CD4-positive, alpha-beta T cell treated with Interleukin-1 beta for 1 hour (primary cell): ENCODE measurements at places on chromosomes 7 and 10.

- DNase-seq: no peak
Measured at GRCh38 chr10:80462299-80462980, 8.3 kb downstream of the TSPAN14 start.

GRCh38 chr10:18684416-18684815, 25.2 kb downstream of the ARL5B start:
- DNase-seq: no peak

- no peak for DNase-seq
Measured at GRCh38 chr7:101614098-101614938, 14.8 kb downstream of the MYL10 start.

DNA sequence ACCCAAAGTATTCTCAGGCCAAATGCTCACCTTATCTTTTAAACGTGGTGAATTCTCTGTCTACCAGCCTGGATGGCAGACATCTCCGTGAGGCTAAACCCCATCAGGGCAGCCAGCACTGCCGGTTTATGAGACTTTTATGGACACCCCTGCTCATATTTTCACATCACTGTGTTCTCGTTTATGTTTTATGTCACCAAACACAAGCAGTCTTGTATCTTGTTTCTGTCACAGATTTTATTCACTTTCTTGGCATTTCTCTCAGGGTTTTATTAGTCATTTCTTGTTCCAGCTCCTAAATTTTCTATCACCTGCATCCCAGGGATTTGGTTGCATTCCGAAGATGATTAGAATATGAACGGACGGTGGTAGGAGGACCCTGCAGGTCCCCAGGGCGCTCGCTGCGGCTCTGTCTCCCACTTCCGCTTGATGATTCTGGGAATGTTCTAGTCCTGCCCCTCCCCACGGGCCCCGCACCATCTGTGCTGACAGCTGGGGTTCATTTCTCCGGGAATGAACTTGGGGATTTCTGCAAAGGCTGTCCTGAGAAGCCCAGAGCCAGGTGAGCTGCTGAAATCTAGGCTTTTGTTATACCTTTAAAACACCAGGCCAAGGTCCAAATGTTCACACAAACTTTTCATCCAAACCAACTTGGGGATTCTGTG, 217.6 kb downstream of the GFRA1 start:
- no peak for DNase-seq

GRCh38 chr7:63112764-63113712, 885.6 kb upstream of the ZNF722 start:
- no peak for DNase-seq

GRCh38 chr7:27972276-27972675, 208.3 kb downstream of the JAZF1 start:
- DNase-seq: peak; percentile 42

DNA sequence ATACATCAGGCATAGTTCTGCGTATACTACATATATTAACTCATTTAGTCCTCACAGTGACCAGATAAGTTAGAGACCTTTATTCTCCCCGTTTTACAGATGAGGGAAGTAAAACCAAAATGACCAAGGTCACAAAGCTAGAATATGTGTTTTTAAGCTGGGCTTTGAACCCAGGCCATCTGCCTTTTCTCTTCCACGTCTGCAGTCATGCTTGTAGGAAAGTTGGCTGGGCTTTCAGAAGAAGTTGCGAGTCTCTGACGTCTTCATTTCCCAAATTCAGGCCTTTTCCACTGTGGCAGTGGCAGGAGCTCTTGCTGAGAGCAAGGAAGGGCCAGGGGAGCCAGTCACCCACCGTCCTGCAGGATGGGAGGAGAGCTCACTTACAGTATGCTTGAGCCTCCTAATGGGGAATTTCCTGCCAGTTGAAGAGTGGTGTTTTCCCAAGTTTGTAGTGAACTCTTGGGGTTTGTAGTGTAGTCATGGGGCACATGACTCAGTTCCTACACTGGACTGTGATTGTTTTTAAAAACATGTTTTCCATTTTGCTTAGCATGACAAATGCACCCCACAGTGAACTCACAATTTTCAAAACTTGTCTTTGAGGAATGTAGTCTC, 34.2 kb downstream of the CYP17A1 start:
- peak; percentile 46 for DNase-seq

DNA sequence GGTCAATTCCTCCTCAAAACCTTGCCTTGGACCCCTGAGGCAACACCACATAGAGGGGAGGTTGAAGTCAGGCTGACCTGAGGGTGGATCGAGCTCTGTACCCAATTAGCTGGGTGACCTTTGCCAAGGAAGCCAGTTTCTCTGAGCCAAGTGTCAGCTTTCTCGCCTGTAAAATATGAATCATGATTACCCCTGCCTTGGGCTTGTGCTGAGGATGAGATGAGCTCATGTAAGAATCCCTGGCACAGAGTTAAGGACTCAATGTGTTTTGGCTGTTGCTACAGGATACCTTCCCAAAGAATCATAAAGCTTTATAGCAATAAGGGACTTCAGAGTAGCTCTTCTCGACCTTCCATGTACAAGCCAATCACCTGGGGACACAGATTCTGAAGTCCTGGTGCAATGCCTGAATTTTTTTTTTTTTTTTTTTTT, 43.5 kb upstream of the CACUL1 start:
- DNase-seq: no peak

DNA sequence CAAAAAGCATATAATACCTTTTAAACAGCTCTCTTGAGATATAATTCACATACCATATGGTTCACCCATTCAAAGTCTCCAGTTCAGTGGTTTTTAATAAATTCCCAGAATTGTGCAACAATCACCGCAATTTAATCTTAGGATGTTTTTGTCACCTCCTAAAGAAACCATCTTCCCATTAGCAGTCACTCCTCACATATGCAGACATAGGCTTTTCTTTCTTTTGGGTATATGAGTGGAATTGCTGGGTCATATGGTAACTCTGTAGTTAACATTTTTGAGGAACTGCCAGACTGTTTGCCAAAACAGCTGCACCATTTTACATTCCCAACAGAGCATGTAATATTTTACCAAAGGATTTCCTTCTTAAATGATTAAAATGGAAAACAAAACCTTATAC, 57.0 kb downstream of the CC2D2B start:
- no peak for DNase-seq

DNA sequence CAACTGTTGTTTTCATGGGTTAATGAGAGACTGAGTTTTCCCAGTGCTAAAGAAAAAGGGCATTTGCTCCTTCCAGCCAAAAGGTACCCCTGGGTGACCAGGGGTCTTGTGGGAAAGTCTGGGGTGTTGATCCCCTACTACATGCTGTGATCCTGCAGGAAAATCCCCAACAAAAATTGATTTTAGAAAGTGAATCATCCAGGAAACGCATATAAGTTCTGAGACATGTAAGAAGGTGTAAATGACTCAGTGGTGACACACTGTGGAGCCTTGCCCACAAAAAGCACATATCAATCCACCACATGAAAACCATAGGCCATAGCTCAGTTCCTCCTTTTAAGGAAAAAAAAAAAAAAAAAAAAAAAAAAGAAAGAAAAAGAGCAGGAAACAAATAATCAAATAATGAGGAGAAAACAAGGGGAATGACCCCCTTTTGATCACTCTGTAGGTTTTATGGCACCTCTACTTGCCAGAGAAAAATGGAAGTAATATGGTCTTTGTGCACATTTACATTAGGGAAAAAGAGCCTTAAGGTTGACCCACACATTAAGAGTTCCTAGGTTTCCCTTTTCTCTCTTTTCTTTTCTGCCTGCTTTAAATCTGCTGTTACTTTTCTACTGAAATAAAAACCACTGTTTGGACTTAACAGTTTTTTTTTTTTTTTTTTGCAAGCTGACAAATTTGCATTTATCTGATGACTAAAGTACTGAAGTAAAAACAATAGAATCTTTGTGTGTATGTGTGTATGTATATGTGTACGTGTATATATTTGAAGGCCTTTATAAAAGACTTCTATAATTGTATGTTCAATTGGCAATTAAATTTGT, 386.0 kb downstream of the KIF20B start:
- no peak for DNase-seq

DNA sequence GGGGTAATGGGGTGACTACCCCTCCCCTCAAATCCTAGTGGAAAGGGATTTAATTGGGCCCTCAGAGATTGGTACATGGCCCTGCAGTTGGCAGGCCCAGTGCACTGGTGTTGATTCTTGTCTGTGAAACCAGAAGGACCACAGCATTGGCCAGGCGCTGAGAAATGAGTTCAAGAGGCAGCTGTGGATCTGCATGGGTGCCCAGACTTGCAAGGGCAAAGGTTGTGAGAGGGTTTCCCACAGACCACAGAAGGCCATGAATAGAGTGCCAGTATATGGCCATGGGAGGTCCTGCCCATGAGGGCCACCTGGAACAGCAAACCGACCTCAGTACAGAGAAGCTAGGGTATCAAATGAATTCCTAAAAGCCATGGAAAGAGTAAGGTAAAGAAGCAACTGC, 32.9 kb downstream of the TMEM168 start:
- no peak for DNase-seq

- no peak for DNase-seq
Measured at GRCh38 chr7:92133133-92133736, 1.0 kb downstream of the CYP51A1 start.

GRCh38 chr7:16546921-16547505, 20.4 kb downstream of the LRRC72 start:
- no peak for DNase-seq

- DNase-seq: no peak
Measured at GRCh38 chr7:137572056-137572784, 228.7 kb upstream of the PTN start.

DNA sequence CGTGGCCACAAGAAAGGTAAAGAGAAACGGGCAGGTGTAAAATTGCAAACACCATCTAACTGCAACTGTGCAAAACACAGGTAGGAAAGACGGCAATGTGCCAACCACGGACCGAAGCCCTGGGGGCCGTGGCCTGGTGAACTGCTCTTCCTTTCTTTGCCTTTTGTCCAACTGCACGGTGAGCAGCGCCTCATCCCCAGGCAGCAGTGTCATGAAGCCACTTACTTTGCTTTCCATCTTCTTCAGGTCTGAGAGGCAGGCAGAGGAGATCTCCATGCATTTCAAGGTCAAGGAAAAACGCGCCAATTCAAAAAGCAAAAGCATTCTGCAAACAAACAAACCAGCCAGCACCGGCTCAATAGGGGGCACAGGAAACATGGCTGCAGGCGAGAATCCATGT, 12.9 kb downstream of the CFAP46 start:
- DNase-seq: no peak

GRCh38 chr10:67036808-67037207, 111.0 kb downstream of the LRRTM3 start:
- no peak for DNase-seq

DNA sequence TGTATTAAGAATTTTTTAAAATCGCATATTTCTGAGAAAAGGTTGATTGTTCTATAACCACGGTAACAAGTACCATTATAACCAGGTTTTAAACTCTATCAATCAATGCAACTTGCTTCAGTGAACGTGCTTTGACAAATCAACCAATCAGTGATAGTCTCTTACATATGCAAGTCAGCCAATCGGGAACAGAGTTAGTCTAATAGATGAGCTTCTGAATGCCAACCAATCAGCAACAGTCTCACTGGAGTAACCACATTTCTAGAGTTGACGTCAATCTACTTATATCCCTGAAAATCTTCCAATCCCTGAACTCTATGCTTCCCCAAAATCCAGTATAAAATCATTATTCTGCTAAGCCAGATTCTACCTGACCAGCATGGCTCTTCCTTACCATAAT, 44.7 kb upstream of the TRUB1 start:
- DNase-seq: no peak

- no peak for DNase-seq
Measured at GRCh38 chr7:149495785-149496641, 1.6 kb downstream of the ZNF746 start.

DNA sequence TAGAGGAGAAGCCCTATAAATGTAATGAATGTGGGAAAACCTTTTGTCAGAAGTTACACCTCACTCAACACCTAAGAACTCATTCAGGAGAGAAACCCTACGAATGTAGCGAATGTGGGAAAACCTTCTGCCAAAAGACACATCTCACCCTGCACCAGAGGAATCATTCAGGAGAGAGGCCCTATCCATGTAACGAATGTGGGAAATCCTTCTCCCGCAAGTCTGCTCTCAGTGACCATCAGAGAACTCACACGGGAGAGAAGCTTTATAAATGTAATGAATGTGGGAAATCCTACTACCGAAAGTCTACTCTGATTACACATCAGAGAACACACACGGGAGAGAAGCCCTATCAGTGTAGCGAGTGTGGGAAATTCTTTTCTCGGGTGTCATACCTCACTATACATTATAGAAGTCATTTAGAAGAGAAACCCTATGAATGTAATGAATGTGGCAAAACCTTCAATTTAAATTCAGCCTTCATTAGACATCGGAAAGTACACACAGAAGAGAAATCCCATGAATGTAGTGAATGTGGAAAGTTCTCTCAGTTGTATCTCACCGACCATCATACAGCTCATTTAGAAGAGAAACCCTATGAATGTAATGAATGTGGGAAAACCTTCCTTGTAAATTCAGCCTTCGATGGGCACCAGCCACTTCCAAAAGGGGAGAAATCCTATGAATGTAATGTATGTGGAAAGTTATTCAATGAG, 18.9 kb downstream of the RBAK start:
- DNase-seq: no peak

DNA sequence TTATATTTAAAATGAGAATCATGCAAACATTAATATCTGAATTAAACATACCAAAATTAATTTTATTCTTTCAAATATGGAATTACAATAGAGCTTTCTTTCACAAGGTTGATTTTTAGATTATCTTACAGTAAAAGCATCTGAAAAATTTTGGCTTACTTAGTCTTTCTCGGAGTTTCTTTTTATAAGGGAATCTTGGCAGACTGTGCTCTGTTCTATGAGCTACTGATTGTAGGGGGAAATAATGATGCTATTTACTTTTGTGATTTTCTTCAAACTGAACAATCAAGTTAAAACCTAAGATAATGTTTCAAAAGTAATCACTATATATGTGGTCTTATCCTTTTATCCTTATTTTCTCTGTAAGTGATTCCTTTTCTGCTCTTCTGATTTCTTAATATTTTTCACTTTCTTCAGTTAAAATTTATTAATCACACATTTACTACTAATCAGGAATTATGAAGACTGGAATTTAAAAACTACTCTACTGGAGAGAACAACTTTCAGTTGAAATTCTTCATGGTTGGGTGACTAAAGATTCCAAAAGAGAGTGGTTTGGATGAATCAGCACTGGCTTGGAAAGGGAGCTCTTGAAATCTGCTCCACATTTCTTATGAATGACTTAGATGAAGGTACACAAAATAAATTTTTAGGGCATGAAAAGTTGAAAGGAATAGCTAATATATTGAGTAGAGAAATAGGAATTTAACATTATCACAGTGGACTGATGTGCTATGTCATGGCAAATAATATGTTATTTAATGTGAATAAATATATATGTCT, 103.9 kb downstream of the PPP1R9A start:
- DNase-seq: no peak

DNA sequence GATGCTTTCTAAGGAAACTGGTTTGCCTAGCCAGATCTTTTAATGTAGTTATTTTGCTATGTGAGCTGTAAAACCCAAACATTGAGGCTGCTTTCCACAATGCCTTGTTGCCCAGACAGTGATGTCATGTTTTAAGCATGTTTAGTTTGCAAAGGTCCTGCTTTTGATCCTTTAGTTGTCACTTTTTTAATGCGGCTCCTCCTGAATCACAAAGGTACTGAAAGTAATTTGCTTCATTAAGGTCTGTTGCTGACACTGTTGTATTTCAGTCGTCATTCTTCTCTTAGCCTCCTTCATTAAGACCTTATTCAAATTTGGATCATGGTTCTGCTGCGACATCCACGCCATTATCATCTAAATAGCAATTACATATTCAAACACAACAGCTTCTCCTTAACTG, 10.6 kb downstream of the RPA3 start:
- no peak for DNase-seq

GRCh38 chr10:124409696-124410095, 9.0 kb downstream of the OAT start:
- no peak for DNase-seq

- no peak for DNase-seq
Measured at GRCh38 chr10:50467209-50467608, 156.5 kb downstream of the SGMS1 start.
